Head of caudate nucleus (tissue), 42 donors: ENCODE measurements at places on chromosomes 13 and 19.

- DNase-seq, result no peak
Observed at GRCh38 chr19:2132731-2133490, 18.5 kb downstream of the AP3D1 start.

GRCh38 chr13:44649104-44649428, 72.9 kb upstream of the TSC22D1 start:
- no peak for DNase-seq

DNA sequence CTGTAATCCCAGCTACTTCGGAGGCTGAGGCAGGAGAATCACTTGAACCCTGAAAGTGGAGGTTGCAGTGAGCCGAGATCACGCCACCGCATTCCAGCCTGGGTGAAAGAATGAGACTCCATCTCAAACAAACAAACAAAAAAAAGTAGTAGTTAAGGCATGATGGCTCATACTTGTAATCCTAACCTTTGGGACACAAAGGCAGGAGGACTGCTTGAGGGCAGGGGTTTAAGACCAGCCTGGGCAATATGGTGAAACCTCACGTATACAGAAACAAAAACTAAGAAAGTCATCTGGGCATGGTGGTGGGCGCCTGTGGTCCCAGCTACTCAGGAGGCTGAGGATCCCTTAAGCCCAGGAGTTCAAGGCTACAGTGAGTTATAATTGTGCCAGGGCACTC, 1.8 kb downstream of the DNMT1 start:
- no peak for DNase-seq

- no peak for DNase-seq
Observed at GRCh38 chr19:3556978-3557460, 367 bp downstream of the MFSD12 start.

DNA sequence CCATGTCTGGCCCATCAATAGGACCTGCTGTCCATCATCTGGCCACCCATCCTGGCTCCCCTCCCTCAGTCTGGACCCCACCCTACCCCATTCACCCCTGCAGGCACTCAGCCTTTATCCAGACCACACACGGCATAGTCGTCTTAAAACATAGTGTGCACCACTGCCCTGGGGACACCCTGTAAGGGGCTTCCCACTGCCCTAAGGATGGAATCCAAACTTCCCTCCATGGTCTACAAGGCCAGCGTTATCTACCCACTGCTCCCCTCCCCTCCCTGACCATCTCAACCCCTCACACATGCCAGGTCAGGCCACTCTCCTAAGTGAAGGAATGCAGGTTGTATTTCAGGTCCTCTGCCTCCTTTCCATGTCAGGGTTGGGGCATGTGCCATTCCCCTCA, 352.7 kb upstream of the ZNF507 start:
- DNase-seq, result no peak

DNA sequence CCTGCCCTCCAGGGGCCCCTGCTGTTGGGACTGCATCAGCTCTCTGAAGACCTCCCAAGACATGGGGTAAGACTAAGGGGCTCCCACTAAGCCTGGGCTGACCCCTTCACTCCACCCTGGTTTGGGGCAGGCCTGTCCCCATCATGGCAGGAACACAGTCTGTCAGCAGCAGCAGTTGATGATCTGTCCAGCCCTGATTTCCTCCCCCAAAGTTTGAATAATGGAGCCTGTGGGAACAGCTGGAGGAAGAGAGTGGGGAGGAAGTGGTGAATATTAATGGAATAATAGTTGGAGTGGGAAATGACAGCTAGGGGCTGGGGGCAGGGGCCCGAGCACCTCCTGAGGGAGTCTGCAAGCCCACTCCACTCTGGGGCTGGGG, 1.3 kb upstream of the B3GNT8 start:
- no peak for DNase-seq

DNA sequence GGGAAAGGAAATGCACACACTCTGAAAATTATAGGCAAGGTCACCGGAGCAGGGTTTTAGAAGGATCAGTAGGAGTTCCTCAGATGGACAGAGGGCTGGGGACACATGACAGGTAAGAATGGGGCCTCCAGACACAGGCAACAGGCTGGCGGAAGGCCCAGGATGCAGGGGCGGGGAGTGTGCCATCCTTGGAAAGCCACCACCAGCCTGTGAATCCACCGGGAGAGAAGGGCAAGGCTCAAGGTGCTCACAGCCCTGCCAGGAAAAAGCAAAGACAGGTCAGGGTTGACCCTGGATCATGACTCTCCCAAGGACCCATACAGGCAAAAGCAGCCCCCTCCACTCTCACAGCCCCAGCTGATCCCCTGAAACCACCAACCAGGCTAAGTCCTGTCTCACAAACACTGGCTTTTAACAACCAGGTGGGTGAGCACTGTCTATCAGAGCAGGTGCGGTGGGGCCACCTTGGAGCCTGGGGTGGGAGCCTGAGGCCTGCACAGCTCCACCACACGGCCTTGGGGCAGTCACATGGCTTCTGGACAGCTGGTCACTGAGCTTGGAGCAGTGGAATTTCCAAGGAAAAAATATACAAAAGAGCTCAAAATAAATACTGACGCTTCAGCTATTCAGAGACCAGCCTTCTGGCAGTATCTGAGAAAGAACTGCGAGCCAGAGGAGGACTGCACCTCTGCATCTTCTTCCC, 35.2 kb upstream of the ISYNA1 start:
- no peak for DNase-seq
